ENCODE measurements at places on chromosomes 7 and 10. TPM values are rescaled to one million over a fixed set of nuclear protein-coding genes. Genes with fewer than 3 reads are reported as not detected.

Gene MYOZ1
- total RNA-seq, result 13.1 TPM

Gene OR13A1
- not detected for total RNA-seq

DNA sequence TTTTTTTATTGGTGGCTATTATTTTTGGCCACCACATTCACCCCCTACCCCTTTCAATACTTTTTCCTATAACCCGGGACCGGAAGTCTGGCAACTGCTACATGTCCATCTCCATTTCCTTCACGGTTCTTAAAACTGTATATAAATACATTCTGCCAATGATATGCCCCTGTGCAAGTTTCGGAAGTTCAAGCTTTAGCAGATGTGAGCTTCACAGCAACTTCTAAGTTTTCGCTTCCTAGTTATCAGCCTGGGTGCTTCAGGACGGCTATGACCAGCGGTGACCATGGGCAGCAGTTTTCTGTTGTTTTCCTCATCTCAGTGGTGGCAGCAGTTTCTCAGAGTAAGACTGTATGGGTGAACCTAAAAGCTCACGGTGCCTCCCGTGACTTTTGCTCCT lies 153.5 kb upstream of the NFE2L3 start:
- DNase-seq, result no peak

- DNase-seq, result no peak
Measured at GRCh38 chr7:106031300-106032035, 68.4 kb downstream of the CDHR3 start.
